Cardiac atrium fibroblast (primary cell): ENCODE measurements at places on chromosomes 3 and 15. TPM values are rescaled to one million over a fixed set of nuclear protein-coding genes. Genes with fewer than 3 reads are reported as not detected.

ST8SIA2 gene
- total RNA-seq = not detected in 2 replicates

GTF2A2 gene
- 26.6 and 112 TPM in 2 replicates for total RNA-seq

HYAL2 gene
- total RNA-seq = 70.0 and 100 TPM in 2 replicates

SAMD7 gene
- not detected in 2 replicates for total RNA-seq

CLDN16 gene
- not detected in 2 replicates for total RNA-seq

MST1 gene
- 6.6 and 10.1 TPM in 2 replicates for total RNA-seq

SNTN gene
- not detected in 2 replicates for total RNA-seq

GALK2 gene
- total RNA-seq = 21.1 and 38.7 TPM in 2 replicates

ACOX2 gene
- total RNA-seq = 9.9 and 12.0 TPM in 2 replicates

RBPMS2 gene
- under 0.01 TPM in 1 of 2 replicates, not detected in the other for total RNA-seq

NRG4 gene
- total RNA-seq = not detected in 2 replicates

SEMA6D gene
- total RNA-seq = 2.0 and 2.3 TPM in 2 replicates

FYCO1 gene
- total RNA-seq = 9.2 and 11.2 TPM in 2 replicates
